ENCODE measurements at places on chromosomes 3 and 15.

DNA sequence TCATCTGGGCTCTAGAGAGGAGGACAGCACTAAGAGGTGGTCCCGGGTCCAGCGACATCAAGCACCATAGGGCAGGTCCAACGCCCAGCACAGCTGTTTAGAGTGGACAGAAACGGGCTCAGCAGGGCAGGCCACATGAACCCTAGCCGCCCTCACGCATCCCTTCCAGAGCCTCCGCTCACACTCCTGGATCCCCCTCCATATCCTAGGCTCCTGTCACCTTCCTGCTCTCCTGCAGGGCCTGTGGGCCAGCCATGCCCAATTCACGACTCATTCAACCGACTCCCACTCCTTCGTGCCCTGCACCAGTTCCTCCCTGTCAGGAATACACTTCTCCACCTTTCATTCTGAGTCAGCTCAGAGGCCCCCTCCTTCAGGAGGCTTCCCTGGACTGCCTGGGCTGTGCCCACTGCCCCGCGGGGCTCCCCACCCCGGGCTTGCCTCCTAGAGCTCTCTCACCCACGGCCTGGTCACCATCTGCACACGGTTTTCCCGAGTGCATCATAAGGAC, 90.2 kb downstream of the LINGO1 start:
- DNase-seq = peak; percentile 5

- no peak for DNase-seq
Measured at GRCh38 chr3:52783211-52783555, 5.8 kb downstream of the ITIH1 start.

- no peak for DNase-seq
Measured at GRCh38 chr15:70855764-70856163, 1.8 kb upstream of the LARP6 start.

DNA sequence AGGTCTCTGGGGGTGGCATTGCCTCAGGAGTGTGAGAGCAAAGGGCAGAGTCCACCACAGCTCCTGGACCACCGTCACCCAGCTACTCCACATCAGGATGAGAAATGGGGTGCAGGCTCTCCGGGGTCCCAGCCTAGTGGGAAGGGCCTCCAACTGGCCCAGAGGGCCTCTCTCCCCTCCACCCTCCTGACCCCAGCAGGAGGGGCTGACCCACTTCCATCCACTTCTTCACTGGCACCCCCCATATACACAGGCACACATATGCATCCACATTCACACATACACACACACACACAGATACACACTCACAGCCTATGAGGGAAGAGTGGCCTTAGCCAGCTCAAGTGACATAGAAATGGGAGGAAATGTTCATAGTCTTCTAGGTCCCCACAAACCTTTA, 286.0 kb downstream of the OCA2 start:
- no peak for DNase-seq

DNA sequence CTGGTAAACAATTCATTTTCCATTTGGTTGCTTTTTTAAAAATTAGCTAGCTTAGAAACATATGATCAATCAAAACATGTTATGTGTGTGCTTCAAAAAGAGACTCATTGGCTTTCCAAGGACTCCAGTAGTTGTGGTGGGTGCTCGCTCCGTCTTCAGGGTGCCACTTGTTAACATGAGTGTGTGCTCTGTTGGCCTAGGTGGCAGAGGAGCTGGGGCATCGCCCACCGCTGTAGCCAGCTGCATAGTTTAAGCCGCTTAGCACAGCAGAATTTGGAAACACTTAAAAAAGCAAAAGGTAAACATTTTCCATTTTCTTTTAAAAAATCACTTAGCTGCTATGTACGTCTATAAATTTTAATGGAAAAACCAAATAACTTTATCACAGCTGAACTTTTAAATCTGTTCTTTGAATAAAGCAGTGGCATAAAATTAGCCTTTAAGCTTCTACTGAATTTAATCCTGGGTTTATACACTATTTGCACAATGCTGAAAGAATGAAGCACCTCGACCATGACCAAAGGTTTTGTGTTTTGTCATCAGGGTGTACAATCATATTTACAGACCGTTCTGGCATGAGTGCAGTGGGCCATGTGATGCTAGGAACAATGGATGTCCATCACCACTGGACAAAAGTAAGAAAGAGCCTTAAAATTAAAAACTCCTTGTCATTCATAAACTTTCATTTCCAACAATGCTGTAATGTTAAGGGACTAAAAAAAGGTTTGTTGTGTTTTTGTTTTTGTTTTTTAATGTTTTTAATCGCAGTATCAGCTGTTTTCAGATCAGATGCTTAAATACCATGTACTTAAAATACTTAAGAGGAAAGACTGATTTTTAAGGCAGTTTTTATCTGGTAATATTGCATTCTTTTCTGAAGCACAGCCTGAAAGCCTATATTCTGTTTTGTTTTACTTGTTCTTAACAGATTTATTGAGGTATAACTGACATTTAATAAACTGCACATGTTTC, 57.9 kb downstream of the TCAIM start:
- no peak for DNase-seq

All from dermis microvascular lymphatic vessel endothelial cell (primary cell).